ENCODE measurements at places on chromosomes 11 and 22. TPM values are rescaled to one million over a fixed set of nuclear protein-coding genes. Genes with fewer than 3 reads are reported as not detected.

DNA sequence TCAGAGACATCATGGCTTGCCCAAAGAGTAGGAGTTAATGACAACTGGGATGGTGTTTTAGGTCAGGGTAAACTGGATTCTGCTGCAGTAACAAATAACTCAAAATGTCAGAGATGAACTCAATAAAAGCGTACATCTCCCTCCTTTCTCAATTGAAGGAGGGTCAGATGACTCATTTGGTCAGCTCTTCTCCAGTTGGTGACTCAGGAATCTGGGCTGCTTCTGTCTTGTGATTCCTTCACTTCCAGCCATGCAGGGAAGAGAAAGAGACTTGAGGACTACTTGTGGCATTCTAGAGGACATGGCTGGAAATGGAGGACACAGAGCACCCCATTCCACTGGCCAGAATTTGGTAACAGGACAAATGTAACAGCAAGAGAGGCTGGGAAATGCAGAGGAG, 3.2 kb upstream of the SYT13 start:
- DNase-seq, result no peak

GRCh38 chr11:2540992-2541680, 96.3 kb downstream of the KCNQ1 start:
- DNase-seq, result no peak

DNA sequence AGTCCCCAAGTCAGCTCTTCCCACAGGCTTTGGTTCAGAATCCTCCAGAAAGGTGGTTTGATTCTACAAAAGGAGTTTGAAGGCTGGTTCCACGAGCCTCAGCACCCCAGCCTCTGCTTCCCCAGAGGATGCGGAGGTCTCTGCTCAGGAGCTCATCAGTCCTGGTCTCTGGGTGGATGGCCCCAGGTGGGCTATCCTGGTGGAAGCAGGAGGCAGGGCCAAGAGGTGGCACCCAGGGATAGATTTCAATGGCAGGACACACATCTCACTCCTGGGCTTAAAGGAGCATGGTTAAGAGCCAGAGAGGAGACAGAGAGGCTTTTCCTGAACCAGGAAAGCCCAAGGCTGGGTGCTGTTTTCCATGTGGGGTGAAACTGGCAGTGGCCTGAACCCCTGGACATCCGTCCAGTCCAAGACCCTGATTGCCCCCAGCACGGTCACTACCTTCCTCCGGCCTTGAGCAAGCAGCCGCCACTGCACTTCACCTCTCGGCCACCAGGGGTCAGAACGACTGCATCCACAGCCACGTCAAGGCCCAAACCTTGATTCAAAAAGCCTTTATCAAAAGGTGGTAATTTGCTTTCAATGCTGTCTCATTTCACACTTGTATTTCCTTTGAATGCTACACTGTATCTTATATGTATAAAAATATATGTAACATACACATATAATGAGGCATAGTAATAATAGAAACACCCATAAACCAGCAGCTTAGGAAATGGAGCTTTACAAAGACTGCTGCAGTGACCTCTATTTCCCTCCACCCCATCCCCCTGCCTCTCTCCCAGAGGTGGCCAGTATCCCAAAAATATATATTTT, 19.3 kb upstream of the FXYD2 start:
- peak; percentile 65 for DNase-seq

GRCh38 chr11:114115451-114115928, 56.0 kb downstream of the ZBTB16 start:
- peak; percentile 48 for DNase-seq

GRCh38 chr11:36333468-36333867, 37.4 kb downstream of the PRR5L start:
- no peak for DNase-seq

Gene PLEKHB1
- 5.5 TPM for total RNA-seq

Gene ARSA
- 5.8 TPM for total RNA-seq
